ENCODE measurements at places on chromosomes 16 and 17. TPM values are rescaled to one million over a fixed set of nuclear protein-coding genes. Genes with fewer than 3 reads are reported as not detected.

DNA sequence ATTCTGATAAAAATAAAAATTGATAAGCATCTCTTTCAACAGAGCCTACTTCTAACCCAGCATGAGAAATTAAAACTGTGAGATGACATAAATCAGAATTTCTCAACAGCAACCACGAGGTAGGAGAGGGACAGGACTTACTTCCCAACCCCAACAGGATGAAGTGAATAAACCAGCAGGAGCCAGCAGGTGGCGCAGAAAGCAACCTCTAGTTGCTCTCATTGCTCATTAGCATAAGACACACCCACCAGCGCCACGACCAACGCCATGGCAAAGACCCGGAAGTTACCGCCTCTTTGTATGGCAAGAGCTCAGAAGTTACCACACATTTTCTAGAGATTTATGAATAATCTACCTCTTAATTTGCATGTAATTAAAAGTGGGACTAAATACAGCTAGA is 189.4 kb upstream of the CDH8 start:
- H3K4me3 ChIP-seq: no peak overlapping the region
- H3K27me3 ChIP-seq: no peaks in the 10 kb centered on the region
- no peaks in the 10 kb centered on the region for H3K36me3 ChIP-seq

DNA sequence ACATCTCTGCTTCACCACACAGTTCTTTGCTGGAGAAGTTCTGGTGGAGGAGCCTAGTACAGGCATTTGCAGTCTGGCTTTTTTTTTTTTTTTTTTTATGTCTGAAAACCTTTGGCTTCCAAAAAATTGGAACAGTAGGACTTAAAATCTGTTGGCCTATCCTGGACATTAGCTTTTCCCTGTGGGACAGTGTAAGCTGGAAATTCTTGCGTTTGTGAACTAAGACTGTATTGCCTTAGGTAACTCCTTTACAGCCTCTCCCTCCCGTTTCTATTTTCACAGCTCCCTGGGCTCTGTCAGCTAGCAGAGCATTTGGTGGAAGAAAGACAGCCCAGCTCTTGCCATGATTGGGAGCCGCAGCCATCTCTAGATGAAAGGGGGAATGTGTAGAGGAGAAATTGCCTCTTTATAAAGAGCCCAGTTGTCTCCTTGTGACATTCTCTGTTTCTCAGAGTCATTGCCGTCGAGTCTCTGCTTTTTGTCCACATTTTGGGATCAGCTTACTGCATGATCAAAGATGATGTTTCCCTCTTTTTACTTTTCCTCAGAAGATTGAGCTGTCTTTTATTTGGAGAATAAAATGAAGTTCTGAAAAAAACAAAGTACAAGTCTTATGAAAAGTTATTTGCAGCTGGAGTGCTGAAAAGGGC is 227.5 kb downstream of the SPECC1 start:
- H3K4me3 ChIP-seq: no peak overlapping the region
- H3K36me3 ChIP-seq: no peaks in the 10 kb centered on the region
- H3K27me3 ChIP-seq: no peaks in the 10 kb centered on the region
- no peak overlapping the region for H3K27ac ChIP-seq
- no peak for DNase-seq

CCL4L2 gene
- 0.42 TPM for polyA plus RNA-seq

CSH1 gene
- polyA plus RNA-seq: not detected

HASPIN gene
- 0.28 TPM for polyA plus RNA-seq

DNA sequence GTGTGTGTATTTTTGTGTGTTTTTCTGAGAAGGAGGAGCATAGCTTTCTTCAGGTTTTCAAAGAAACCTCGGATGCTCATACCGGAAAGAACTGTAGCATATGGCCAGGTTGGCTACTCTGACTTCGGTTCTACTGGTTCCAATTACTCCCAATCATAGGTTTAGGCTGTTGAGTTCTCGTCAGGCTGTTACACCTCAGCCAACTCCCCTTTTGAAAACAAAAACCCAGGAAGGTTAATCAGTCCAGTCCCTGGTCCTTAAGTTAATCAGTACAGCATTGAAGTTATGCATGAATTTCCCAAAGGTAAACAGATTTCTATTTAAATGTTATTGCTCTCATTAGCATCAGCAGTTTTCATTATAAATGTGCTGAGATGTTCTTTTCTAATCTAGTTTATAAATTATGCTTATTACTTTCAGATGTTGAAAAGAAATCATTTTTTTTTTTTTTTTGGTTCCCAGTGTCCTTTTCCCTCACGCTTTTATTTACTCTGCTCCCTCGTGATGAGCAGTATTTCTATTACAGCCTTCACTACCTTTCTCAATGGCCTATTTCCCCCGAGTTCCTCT is 111.0 kb downstream of the NPIPB5 start:
- H3K27ac ChIP-seq: no peak overlapping the region
- no peak overlapping the region for H3K4me3 ChIP-seq
- no peaks in the 10 kb centered on the region for H3K4me1 ChIP-seq
- no peak for DNase-seq

Measured in B cell (primary cell).